Glutamatergic neuron (in vitro differentiated cells): ENCODE measurements at places on chromosomes 16 and 17. TPM values are rescaled to one million over a fixed set of nuclear protein-coding genes. Genes with fewer than 3 reads are reported as not detected.

RPGRIP1L gene
- total RNA-seq, result 18.0 TPM

PHKB gene
- 123 TPM for total RNA-seq

PRSS22 gene
- not detected for total RNA-seq

TPSB2 gene
- total RNA-seq, result not detected

PRSS21 gene
- not detected for total RNA-seq

GRAPL gene
- not detected for total RNA-seq
